ENCODE measurements at places on chromosomes 5 and 9.

- DNase-seq = no peak
Measured at GRCh38 chr5:26553079-26553478, 485.3 kb downstream of the CDH9 start.

DNA sequence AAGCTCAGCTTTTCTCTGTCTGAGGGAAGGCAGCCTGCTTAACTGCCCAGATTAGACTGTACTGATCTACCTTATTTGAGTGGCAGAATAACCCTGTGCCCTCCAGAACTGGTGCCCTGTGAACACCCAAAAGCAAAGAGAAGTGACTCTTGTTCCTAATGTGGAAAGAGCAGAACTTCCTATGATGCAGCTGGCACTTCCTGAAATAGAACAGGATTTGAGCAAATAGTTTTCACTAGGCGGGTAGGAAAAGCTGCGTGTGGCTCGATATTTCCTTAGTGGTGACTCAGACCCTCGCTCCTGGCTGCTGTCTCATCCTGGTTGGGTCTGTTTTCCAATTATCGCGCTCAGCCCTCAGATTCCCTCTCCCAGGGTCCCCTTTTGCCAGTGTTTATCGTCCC lies 89.9 kb downstream of the SH3TC2 start:
- DNase-seq = no peak

DNA sequence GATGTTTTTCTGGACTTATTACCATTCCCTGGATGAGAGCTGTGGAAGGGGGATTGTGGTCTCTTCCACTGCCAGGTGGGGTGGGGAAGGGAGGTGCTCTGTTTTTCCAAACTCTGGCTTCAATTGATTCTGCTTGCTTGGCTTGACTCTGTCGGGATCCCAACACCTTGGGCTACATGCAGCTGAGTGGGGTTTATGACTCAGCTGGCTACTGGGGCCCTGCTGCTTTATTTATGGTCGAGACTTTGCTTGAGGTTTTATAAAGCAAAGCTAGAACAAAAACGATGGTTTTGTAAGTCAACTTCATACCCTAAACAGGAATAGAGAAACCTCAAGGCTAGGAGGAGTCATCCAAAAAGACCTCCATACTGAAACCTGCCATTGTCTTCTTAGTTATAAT lies 76.3 kb downstream of the AOPEP start:
- DNase-seq = no peak

GRCh38 chr5:96687812-96688453 lies 25.8 kb downstream of the CAST start:
- DNase-seq = no peak

GRCh38 chr5:104273725-104274124 lies 711.1 kb upstream of the NUDT12 start:
- no peak for DNase-seq

DNA sequence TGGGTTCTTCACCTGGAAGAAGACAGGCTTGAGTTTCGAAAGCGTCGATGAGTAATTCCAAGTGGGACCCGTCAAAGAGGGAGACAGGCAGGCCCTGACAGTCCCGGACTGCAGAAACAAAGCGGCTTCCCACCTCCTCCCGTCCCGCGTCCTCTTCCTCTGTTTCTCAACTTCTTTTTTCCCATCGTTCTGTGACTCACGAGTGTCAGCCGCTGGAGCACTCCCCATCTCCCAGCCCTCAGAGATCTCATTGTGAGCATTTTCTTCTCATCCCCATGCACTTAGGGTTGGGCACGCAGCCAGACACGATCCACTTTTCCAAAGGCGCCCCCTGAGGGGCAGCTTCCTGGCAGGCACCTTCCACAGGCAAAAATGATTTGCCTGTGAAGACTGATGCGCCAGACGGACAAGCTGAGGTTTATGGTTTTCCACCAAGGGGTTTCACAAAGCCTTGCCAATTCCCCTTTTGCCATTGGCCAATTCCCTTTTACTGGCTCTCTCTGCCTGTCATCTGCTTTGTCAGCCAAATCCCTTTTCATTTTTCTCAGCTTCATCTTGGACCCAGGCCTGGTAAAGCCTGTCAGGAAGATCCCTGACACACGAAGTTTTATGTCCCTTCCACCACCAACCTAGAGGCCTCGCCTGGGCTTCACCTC lies 86.5 kb upstream of the ANKRD55 start:
- no peak for DNase-seq
